ENCODE measurements at places on chromosomes 5 and 9.

- DNase-seq, result no peak
Measured at GRCh38 chr5:68187268-68188055, 28.1 kb upstream of the PIK3R1 start.

DNA sequence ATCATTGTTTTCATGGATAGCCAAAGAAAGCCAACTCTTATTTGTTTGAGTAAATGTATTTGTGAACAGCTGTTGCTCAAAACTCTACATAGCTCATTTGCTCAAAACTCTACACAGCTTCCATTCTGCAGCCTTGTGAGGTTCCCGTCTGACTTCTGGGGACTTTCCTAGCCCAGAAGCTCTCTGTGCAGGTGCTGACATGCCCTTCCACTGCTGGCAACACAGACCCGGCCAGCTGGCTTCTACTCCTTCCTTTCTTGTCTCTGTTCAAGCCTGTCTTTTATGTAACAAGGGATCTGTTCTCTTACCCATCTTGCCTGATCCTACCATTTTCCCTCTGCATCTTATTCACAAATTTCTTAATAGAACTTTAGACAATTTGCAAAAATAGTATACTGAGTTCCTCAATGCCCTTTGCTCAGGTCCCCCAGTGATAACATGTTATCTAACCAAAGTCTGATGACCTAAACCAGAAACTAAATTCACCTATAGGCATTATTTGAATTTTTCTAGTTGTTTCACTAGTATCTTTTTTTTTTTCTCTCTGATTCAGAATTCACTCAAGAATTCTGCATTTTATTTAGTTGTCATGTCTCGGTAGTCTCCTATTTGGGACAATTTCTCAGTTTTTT, 556.5 kb upstream of the SEMA6A start:
- no peak for DNase-seq

- no peak for DNase-seq
Measured at GRCh38 chr9:91245431-91246313, 116.0 kb downstream of the AUH start.

DNA sequence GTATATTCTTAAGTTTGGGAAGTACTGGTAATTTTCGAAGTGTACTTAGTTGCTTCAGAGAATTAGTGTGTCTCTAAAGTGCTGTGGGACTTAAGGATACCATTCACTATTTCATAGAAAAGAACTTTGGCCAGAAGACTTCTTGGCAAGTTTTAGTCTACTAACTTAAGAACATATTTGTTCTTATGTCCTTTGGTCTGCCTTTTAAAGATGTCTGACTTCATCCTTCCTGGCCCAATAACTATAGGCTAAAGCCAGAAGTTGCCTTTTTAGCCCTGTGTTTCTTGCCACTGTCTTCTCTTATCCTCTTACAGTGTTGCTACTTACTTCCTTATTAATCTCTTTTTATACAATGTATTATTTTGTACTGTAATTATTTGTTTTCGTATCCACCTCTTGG, 6.3 kb downstream of the RBM27 start:
- DNase-seq, result no peak

DNA sequence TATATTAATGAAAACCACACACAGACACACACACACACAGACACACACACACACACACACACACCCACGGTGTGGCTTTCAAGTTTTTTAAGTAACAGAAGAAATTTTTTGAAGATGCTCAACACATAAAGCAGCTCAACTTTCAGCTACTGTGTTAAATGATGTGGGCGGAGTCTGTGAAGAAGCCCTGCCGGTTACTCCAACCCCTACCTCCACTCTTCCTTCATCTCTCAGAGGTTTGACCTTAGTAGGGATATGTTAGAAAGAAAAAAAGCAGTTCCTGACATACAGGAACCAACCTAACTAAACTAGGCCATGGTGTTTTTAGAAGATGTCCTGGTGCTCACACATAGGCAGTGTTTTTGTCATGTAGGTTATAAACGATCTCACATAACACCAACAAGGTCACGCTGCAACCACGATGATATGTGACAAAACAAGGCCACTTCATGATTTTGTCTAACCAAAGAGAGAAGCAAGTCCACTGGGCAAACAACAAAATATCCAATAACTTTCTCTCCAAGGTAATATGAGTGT, 112.8 kb downstream of the EMB start:
- DNase-seq, result no peak

DNA sequence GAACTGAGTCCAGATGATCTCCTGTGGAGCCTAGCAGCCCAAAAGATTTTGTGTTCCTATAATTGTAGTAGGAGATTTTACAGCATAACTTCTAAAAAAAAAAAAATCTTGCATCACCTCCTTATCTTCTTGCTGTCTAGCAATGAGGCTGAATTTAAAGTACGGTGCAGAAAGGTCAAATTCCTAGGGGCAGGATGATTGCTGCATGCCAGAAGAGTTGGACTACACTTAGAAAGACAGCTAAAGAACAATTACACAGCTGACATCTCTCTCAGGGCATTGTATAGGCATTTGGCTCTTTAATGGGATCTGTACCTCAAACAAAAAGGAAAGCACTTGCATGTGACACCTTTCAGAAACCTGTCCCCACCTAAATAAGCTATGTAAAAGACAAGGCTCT, 443.2 kb downstream of the HCN1 start:
- DNase-seq, result no peak

GRCh38 chr5:143474616-143475015, 71.1 kb upstream of the NR3C1 start:
- DNase-seq, result no peak

GRCh38 chr5:69359699-69360098, 9.6 kb downstream of the AK6 start:
- DNase-seq, result no peak

DNA sequence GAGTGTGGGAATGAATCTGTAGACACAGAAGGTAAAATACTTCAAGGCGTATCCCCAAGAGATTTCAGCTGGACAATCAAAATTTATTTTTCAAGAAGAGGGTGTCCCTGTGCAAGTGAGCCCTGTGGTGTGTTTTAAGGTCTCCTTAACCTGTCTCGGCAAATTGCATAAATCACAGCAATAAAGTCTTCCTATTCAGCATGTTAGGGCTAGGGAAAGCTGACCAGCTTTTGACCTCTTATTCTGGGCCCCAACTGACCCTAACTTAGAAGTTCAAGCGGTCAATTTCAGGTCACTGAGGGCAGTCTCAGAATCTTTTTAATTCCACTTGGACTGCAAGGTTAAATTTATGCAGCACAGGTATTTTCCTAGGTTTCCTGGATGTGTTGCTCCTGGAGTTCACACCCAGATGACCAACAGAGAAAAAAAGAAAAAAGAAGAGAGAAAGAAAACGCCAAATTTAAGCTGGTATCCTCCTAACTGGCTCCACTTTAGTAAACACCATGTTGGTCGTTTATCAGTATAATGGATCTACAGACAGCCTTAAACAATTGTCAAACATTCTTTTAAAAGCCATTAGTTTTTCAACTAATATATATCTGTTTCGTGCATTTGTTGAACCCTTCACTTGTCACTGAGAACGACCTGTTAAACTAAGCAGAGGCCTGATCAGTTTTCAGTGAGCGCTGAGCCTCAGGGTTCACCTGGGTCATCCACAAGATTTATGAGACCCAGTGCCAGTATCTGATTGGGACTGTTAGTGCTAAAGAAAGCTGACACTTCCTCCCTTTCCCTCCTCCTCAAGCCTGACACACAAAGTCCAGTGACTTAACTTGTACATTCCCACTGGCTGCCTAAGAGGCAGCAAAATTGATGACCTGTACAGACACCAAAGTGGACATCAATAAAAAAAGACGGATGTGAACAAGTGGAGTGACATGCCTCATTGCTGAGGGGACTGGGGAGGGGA, 546.1 kb downstream of the NR2F1-AS1 start:
- no peak for DNase-seq

DNA sequence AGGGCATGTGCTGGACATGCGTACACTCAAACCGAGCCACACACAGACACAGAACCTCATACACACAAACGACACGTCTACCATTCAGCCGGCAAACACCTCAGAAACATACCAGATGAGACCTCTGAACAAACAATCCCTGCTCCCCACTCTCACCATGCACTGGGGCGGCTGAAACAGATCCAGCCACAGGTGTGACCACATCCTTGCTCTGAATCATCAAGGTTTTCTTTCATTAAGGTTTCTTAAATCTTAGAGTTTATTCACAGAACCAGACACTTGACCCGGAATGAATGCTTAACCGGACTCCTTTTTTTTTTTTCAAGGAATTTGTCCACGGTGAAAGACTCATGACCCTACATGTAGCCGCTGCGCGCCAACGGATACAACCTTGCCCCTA, 26.2 kb downstream of the TERT start:
- no peak for DNase-seq

- no peak for DNase-seq
Measured at GRCh38 chr5:146109379-146109778, 4.0 kb upstream of the PLAC8L1 start.

- DNase-seq, result no peak
Measured at GRCh38 chr5:72515211-72515610, 8.0 kb upstream of the ZNF366 start.

GRCh38 chr9:128551657-128552152, 682 bp upstream of the SPTAN1 start:
- DNase-seq, result no peak

GRCh38 chr9:74736646-74737045, 151.1 kb downstream of the TRPM6 start:
- DNase-seq, result no peak

GRCh38 chr9:33270146-33270545, 5.3 kb downstream of the CHMP5 start:
- DNase-seq, result no peak

- DNase-seq, result no peak
Measured at GRCh38 chr9:81687521-81688261, 1.7 kb downstream of the TLE1 start.

GRCh38 chr5:35626108-35626507, 8.4 kb downstream of the SPEF2 start:
- no peak for DNase-seq

- DNase-seq, result no peak
Measured at GRCh38 chr9:134988706-134989105, 71.0 kb upstream of the FCN1 start.

GRCh38 chr5:157718519-157718918, 12.7 kb upstream of the THG1L start:
- DNase-seq, result no peak

GRCh38 chr5:10577371-10578292, 13.8 kb downstream of the ANKRD33B start:
- DNase-seq, result no peak

DNA sequence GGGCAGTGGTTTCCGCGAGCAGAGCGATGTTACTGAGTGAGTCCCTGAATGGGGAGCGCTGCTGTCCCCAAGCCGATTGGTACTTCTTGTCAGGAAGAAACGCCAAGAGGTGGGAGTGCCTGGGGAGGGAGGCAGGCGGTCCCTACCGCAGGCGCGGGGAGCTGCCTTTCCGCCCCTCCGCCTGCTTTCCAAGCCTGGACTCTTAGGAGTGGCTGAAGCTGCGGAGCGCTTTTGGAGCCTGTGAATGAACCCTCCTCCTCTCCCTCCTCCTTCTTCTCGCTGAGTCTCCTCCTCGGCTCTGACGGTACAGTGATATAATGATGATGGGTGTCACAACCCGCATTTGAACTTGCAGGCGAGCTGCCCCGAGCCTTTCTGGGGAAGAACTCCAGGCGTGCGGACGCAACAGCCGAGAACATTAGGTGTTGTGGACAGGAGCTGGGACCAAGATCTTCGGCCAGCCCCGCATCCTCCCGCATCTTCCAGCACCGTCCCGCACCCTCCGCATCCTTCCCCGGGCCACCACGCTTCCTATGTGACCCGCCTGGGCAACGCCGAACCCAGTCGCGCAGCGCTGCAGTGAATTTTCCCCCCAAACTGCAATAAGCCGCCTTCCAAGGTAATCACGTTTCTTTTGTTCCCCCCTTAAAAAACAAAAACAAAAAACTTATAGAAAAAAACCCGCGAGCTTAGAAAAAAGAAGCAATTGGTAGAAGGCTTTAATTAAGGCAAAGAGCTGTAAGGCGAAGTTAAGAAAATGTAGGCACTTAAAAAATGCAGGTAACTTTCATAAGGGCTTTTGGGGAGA, at the start of gene VCAN:
Gene VCAN, plus strand, starts transcription at position 340 of the 808 bp plus-strand sequence. CDS start 11,775 bp downstream, outside the sequence.
- no peak for DNase-seq

- no peak for DNase-seq
Measured at GRCh38 chr9:114327749-114328148, 1.9 kb upstream of the ORM2 start.

- no peak for DNase-seq
Measured at GRCh38 chr9:36828611-36829013, 205.5 kb downstream of the PAX5 start.

- no peak for DNase-seq
Measured at GRCh38 chr9:27276193-27277030, 20.5 kb downstream of the EQTN start.

- no peak for DNase-seq
Measured at GRCh38 chr5:150320044-150320613, 17.4 kb upstream of the ARSI start.

- no peak for DNase-seq
Measured at GRCh38 chr5:1187950-1188334, 13.5 kb upstream of the SLC6A19 start.

DNA sequence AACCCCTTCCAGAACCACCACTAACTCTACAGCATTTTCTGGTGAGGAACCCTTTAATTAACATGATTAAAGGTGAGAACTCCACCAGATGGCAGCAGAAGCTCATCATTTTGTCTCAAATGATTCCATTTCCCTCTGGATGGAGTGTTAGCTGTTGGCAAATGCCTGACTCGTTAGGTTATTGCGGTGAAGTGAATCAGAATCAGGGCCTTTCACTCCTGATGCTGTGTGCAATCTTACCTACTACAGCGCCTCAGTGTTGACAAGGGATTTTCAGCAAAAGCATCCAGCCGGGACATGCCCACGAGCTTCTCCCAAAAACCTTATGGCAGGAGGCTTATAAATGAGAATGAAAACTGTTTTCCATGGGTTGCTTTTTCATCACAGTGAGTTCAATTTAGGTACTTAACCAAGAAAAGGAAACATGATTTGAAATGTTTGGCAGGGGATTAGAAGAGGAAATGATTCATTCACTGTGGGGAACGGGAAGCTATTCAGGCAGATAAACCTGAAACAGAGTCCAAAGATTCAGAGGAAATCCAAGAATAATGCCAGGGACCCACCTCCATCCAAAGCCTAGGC, 48.0 kb upstream of the CAST start:
- DNase-seq, result no peak

DNA sequence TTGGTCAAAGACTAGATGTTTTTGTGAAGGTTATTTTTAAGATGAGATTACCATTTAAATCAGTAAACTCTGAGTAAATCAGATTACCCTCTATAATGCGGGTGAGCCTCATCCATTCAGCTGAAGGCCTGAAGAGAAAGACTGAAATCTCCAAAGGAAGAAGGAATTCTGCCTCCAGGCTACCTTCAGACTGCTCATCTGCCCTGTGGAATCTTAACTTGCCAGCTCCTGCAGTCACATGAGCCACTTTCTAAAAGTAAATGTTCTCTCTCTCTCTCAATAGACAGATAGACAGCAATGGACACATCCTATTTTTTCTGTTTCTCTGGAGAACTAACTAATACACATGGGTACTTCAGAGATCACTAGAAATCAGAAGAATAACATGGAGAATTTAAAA, 182.8 kb downstream of the CFAP90 start:
- DNase-seq, result no peak
